ENCODE measurements at places on chromosomes 7 and 10. TPM values are rescaled to one million over a fixed set of nuclear protein-coding genes. Genes with fewer than 3 reads are reported as not detected.
A peak's percentile ranks its signal among the peaks of the same experiment; 100 is the strongest.

FBXL13 gene
- 0.39 TPM for total RNA-seq

GRCh38 chr10:118522791-118523498 lies 72.5 kb downstream of the PRLHR start:
- no peak for DNase-seq

LIPM gene
- total RNA-seq: not detected

- DNase-seq: no peak
Observed at GRCh38 chr10:109663122-109663521, 260.2 kb downstream of the XPNPEP1 start.

GRCh38 chr10:96838529-96838928 lies 6.4 kb downstream of the LCOR start:
- DNase-seq: no peak

GTF2IRD2 gene
- total RNA-seq: 2.9 TPM

RNLS gene
- 0.39 TPM for total RNA-seq

AKR1C8 gene
- total RNA-seq: not detected

DNA sequence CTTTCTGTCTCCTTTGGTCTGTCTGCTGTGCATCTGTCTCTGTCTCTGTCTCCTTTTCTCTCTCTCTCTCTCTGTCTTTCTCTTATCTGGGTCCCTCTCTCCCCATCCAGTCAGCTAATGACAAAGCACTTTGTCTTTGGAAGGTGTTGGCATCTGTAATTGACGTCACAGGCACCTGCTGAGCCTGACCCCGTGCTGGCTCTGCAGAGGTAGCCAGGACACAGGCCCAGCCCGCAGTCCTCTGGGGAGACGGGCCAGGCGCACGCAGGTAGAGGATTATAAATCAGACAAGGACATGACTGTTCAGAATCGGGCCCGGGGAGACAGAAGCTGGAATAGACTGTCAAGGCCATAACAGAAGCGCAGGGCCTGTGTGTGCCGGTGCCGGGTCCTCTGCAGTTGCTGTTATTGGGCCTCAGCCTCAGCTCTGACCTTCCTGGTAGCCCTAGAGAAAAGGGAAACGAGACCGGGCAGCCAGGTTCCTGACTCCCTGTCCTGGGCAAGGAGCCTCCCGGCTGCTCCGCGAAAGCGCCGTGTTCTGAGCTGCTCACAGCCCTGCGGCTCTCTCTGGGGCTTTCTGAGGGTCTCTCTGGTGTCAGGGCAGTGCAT lies 10.7 kb upstream of the PSMG3 start:
- DNase-seq: no peak

DNA sequence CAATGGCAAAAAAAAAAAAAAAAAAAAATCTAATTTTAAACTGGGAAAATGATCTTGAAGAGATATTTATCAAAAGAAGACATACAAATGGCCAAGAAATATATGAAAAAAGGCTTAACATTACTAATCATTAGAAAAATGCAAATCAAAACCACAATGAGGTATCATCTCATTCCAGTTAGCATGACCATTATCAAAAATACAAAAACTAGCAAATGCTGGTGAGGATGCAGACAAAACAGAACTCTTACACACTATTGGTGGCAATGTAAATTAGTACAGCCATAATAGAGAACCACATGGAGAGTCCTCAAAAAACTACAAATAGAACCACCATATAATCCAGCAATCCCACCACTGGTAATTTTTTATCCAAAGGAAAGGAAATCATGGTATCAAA lies 489.6 kb downstream of the TNS3 start:
- no peak for DNase-seq

- DNase-seq: no peak
Observed at GRCh38 chr10:73625004-73625883, 16.0 kb downstream of the MYOZ1 start.

ATP5MK gene
- total RNA-seq: 201 TPM

DNA sequence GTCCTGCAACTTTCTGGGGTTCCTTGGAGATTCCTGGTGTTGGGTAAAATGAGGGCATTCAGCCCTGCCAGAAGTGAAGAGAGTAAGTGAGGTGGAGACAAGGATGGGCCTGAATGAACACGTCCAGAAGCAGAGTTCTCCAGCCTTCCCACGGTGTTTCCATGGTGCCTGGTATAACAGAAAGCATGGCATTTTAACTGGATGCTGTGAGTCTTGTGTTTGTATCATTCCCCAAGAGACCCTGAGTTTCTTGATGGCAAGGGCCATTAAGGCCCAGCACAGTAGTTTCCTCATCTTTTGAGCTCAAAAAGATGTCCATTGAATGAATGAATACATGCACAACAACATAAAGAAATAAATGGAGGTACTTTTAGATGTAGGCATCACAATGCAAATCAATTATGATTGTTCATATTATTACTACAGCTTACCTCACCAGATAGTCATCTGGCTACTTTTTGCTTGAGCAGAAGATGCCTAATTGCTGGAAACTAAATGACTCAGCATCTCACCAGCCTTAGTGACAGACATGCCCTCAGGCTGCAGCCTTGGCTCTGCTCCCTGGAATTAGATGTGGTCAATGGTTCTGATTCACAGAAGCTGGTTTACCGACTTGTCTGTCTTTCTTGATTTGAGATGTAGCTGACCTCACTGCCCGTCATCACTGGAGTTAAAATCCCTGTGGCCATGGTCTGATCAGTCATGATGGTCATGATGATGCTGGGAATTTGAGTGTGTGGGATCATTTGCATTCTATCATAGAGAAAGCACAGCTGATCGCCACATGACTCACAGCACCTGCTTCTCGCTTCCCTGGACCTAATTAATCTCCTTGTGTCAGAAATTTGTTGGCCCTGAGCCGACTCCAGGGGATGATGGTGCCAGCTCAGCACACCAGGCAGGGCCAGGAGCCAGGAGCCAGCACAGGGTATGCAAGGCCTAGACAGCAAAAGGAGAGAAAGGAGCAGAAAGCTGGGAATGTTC lies 83.9 kb downstream of the CXCL12 start:
- DNase-seq: no peak

DNA sequence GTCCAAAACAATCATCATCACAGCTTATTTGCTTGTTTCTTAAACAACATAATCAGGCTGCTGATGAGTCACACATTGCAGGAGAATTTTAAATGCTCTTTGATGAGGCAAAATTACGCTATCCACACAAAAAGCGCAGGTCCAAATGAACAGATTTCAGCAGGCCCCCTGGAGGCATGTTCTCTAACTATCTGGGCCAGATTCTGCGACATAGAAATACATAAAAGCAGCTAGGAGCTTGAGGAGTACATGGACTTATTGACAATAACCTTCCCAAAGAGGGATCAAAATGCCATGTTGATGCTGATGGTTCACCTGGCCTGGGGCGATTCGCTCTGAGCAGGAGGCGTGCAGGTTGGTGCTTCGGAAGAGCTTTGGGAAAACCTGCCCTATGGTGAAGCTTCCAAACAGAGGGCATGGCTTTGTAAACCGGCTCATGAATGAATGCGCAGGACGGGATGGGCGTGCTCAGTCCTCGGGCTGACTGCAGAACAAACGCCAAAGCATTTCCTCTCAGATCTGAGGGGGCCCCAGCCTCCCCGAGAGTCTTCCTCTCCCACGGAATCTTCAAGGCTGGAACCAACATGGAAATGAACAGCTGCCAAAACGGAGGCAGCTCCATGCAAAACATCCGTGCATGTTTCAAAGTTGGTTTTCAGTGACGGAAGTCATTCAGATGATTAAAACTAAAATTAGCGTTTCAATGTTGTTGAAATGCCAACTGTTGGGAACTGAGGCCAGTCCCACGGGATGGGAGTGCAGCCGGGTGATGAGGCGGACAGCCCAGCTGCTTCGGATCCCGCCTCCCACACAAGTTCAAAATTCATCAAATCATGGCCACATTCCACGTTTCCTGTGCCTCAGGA lies 179.6 kb downstream of the TCERG1L start:
- DNase-seq: no peak

- DNase-seq: no peak
Observed at GRCh38 chr7:133796782-133797745, 330.1 kb upstream of the LRGUK start.

GRCh38 chr10:35328404-35329037 lies 7.8 kb upstream of the CCNY start:
- no peak for DNase-seq

- DNase-seq: no peak
Observed at GRCh38 chr7:19698331-19698730, 10.5 kb downstream of the POLR1F start.

DNA sequence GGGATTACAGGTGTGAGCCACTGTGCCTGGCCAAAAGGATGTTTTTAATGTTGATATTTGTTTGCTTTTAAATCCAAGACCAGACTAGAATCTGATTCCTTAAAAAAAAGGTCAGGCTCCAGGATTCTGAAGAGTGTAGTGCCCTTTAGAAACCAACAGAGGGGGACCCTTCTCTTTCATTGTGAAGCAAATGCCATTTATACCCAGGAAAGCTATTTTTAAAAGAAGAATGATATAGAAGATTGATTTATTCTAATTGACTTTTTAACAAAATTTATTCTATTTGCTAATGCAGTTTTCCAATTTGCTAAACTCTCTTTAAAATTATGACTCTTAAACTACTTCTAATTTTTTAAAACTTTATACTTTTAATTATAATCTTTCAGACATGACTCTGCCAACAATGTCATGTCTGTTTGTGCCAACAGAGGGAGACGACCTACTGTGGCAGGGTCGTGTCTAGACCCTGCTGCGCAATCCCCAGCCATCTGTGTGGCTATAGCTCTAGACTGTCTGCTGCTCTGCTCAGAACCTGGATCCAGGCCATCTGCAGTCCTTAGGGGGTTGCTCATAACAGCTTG lies 201.0 kb upstream of the IMMP2L start:
- peak; percentile 53 for DNase-seq

POLR1F gene
- 20.2 TPM for total RNA-seq

GHRHR gene
- total RNA-seq: not detected

- no peak for DNase-seq
Observed at GRCh38 chr10:11131112-11131639, 113.5 kb downstream of the CELF2 start.

MRLN gene
- total RNA-seq: not detected

DNA sequence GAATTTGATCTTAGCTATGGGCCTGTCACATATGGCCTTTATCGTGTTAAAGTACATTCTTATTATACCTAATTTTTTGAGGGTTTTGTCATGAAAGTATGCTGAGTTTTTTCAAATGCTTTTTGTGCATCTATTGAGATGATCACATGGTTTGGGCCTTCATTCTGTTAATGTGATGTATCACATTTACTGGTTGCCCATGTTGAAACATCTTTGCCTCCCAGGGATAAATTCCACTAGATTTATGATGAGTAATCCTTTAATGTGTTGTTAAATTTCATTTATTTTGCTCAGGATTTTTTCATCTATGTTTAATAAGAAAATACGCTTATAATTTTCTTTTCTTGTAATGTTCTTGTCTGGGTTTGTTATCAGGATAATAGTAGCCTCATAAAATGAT lies 442.0 kb downstream of the MDFIC start:
- no peak for DNase-seq

NPFFR1 gene
- not detected for total RNA-seq

LRRD1 gene
- total RNA-seq: under 0.01 TPM

- DNase-seq: no peak
Observed at GRCh38 chr7:127799535-127800305, 147.7 kb downstream of the SND1 start.

FGFR2 gene
- 0.13 TPM for total RNA-seq

GRCh38 chr10:6669269-6669859 lies 89.3 kb upstream of the PRKCQ start:
- peak; percentile 57 for DNase-seq

DNA sequence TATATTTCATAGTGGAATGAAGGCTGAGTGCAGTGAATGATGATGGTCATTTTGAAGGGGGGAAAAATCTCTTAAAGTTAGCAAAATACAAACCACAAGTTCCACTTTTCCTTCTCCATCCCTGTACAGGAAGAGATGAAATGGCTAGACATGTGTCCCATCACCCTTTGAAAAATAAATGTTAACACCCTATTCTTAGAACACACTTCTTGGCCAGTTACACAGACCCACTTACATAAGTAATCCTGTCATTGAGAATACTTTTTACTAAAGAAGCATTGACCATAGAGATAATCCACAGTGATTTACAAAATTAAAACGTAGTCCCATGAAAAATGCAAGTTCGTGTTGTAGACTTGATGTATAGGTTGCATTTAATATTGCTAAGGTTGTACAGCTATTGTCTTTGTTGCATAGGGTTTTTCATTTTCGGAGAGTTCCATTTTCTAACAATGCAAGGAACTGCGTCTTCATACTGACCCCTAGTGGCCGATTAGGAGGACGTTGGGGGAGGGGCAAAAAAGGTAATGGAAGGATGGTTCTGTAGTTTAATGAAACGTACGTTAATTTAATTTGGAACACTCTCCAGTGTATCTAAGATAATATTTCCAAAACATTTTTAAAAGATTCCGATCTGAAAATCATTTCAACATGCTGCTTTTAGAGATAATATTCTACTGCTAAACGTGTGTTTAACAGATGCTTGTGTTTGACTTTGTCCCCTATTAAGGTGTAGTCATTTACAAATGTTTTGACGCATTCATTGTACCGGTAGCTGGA lies 60.9 kb downstream of the ARMC3 start:
- DNase-seq: peak; percentile 60

DNA sequence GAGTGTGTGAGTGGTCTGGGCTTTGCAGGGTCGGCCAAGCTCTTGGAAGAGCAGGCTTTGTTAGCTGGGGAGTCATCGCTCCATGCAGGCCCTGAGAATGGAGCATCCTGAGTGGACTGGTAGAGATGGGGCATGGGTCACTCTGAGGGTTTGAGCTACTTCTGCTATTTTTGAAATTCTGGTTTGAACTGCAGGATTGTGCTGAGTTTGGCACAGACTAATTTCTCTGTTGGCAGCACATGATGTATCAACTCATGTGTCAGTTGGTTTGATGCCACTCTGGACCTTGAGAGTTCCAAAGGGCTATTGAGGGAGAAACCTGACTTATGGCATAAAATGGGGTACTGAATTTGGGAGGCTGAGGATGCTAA lies 56.3 kb downstream of the LRMDA start:
- no peak for DNase-seq

- DNase-seq: no peak
Observed at GRCh38 chr10:86312701-86313270, 53.8 kb downstream of the GRID1 start.

SFXN3 gene
- total RNA-seq: 51.2 TPM
